ENCODE measurements at places on chromosomes 3 and 15. TPM values are rescaled to one million over a fixed set of nuclear protein-coding genes. Genes with fewer than 3 reads are reported as not detected.

HIGD2B gene
- 0.66 TPM for total RNA-seq

MESP2 gene
- total RNA-seq = 0.90 TPM

ADCY5 gene
- total RNA-seq = 14.6 TPM

ACP3 gene
- total RNA-seq = not detected

KLHL40 gene
- total RNA-seq = not detected

CYP1A2 gene
- total RNA-seq = 0.14 TPM

EIF2B5 gene
- total RNA-seq = 36.4 TPM

ANKRD34C gene
- total RNA-seq = 0.24 TPM

CTDSPL gene
- 9.1 TPM for total RNA-seq

FAM98B gene
- total RNA-seq = 8.4 TPM

CHCHD6 gene
- 46.7 TPM for total RNA-seq

NDN gene
- total RNA-seq = 2.7 TPM

ATP13A4 gene
- 0.43 TPM for total RNA-seq

FANCD2 gene
- 4.1 TPM for total RNA-seq

LMAN1L gene
- total RNA-seq = 0.69 TPM

CRABP1 gene
- not detected for total RNA-seq

CSPG4 gene
- total RNA-seq = 0.13 TPM

IQCF5 gene
- total RNA-seq = not detected
